ENCODE measurements at places on chromosomes 16 and 17.

DNA sequence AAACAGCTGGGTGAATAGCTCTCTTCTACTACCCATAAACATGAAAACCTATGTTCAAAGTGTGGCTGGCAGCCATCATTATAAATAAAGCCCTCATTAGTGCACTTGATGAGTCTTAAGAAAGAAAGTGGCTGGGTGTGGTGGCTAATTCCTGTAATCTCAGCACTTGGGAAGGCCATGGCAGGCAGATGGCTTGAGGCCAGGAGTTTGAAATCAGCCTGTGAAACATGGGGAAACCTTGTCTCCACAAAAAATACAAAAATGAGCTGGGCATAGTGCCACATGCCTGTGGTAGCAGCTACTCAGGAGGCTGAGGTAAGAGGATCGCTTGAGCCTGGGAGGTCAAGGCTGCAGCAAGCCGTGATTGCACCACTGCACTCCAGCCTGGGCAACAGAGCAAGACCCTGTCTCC, 28.3 kb upstream of the APPBP2 start:
- DNase-seq = no peak

DNA sequence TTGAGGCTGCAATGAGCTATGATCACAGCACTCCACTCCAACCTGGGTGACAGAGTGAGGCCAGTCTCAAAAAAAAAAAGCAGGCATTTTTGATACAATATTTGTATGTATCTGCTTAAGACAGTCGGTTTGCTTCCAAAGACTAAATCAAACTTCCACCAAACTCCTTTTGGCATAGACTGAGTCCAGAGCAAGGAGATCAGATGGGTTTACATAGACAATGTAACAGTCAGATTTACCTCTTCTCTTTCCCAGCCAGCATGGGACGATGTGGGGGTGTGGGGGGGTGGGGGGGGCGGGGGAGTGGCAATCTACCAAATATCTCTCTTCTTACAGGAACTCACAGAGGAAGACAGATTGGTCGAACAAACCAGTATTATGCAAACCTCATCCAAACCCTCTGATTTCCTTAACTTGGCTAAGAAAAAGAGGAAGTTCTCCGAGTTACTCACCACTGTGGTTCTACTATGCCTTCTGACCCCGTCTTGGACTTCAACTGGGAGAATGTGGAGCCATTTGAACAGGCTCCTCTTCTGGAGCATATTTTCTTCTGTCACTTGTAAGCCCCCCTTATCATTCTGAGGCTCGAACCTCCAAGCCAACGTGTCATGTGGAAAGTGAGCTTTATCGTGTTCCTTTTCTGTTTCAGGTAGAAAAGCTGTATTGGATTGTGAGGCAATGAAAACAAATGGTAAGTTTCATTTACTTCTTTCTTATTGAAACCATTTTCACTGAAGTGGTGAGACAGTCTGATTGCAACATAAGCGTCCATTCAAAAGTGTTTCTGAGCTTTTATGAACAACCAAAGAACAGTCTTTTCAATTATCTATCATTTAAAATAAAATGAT, at the start of gene MILR1:
TSS of gene MILR1 (plus strand) at position 451 of the 848 bp plus-strand sequence. CDS start at position 505, 54 bp downstream.
- DNase-seq = no peak

GRCh38 chr17:39744075-39744835, 6.5 kb downstream of the GRB7 start:
- no peak for DNase-seq

DNA sequence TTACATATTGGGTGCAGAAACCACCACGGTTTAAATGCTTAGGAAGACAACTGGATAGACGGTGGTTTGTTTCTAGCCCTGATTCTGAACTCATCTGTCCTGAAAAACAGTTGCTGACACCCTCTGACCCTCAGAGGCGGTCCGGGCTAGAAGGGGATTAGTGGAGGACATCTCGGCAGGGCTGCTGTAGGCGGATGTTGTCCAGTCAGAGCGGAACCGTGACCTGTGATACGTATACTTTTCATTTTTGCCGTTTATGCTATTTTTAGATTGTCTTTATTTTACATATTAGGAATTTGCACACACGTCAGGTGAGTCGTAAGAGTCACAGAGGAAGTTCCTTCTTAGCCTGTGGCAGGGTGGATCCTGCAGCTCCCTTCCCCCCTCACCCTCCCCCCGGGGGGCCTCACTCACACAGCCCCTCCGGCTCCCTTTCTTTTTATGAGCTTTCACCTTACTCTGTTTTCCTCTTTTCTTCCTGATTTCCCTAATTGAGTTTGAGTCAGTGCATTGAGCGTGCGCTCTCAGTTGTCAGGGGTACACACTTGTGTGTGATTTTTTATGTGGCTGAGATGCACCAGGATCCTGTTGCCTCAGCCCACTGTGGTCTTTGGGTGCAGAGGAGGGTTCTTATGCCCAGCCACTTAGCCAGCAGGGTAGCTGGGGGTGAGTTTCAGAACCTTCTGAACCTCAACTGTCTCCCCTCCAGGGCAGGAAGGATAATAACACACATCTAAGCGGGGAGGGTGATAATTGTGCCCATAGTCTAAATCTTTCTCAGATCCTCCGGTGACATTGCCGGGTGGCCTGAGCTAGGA, 211.1 kb upstream of the CHMP6 start:
- no peak for DNase-seq

DNA sequence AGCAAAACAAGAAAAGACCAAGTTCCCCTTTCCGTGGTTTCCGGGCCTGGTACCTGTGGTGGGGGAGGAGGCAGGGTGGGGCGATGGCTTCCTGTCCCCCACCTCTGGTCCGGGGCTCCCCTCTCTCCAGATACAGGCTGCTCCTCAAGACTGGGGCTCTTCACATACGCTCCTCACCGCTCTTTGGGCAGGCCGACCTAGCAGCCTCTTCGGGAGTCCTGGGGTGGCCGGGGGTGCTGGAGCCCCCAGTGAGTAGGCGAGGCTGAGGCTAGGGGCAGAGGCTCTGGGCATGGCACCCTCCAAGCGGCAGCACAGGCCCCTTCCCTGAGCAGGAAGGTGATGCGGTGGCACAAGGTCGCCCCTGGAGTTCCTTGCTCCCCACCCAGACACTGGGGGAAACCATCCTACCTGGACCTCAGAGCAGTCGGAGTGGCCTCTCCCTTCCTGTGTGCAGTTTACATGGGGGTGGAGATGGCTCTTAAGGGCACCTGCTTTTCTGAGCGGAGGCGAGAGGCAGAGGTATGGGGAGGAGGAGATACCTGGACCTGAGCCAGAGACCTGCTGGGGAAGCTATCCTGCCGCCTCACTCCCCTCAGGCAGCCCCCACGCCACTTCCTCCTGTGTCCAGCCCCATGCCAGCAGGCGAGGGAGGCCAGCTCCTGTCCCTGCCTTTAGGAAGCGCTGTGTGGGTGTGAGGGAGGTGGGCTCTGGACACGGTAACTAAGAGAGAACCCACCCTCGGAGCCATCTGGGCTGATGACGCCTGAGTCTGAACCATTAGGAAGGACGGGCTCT, 891 bp downstream of the CORO1A start:
- peak; percentile 9 for DNase-seq

DNA sequence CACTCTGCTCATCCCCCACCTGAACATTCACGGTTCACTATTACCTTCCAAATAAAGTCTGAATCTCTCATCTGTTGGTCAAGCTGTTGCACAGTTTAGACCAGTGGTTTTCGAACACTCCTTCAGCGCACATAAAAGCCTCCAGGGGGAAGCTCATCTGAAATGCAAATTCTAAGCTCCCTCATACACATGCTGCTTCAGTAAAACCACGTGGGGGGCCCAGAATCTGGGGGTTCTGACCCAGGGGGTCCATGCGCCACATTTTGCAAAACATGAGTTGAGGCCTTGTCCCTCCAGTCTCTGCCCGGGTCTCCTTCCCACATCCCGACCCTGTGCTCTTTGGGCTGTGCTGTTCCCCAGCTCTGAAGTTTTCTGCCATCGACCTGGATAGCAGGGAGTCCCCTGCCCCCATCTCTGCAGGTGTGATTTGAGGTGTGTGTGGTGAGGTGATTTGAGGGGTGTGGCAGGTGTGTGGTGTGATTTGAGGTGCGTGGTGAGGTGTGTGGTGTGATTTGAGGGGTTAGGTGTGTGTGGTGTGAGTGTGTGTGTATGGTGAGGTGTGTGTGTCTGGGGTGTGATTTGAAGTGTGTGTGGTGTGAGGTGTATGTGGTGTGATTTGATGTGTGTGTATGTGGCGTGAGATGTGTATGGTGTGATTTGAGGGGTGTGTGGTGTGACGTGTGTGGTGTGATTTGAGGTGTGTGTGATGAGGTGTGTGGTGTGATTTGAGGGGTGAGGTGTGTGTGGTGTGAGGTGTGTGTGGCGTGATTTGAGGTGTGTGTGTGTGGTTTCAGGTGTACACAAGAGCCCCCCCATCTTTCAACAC, 4.8 kb upstream of the RAB37 start:
- no peak for DNase-seq
